ENCODE measurements at places on chromosomes 5 and 9.
A peak's percentile ranks its signal among the peaks of the same experiment; 100 is the strongest.

- no peak for DNase-seq
Observed at GRCh38 chr9:124213396-124213795, 44.4 kb upstream of the NEK6 start.

DNA sequence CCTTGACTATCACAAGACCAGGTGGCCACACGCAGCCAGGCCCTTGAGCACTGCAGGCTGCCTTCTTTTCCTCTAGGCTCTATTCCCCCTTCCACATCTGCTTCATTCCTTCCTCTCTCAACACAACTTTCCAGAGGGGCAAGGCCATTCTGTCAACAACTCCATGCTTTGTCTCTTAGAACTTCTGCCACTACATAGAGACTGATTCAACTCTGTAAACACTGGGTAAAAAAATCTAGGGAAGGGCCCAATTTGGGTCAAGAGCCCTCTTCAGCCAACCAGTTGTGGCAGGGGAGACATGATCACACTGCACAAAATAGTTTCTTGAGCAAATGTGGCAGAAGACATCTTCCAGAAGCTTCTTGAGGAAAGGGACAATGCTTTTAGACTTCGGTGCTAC lies 55.6 kb downstream of the ATPSCKMT start:
- no peak for DNase-seq

GRCh38 chr5:101663543-101663942 lies 632.5 kb downstream of the SLCO4C1 start:
- no peak for DNase-seq

DNA sequence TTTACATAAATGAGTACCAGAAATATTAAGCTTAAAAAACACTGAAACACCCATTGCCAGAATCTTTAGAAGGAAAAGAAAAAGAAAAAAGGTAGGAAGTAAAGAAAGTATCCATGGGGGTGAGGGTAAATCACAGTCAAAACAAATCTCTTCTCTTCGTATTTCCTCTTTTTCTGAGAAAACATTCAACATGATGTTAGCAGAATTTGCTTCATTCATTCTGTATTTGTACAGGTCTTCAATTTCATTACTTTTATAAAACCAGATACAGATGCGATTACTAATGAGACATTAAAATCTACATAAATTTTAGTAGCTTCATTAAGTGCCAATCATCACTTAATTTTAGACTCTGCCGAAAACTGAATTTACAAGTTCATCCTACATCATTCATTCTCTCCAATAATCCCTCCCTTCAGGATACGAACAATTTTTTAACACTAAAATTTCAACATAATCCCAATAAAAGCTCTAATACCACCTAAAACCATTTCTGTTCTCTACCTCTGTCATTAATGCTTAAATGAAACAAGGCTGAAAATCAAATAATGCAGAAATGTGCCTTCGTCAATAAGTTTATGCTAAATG lies 7.0 kb downstream of the NR3C1 start:
- DNase-seq: no peak

DNA sequence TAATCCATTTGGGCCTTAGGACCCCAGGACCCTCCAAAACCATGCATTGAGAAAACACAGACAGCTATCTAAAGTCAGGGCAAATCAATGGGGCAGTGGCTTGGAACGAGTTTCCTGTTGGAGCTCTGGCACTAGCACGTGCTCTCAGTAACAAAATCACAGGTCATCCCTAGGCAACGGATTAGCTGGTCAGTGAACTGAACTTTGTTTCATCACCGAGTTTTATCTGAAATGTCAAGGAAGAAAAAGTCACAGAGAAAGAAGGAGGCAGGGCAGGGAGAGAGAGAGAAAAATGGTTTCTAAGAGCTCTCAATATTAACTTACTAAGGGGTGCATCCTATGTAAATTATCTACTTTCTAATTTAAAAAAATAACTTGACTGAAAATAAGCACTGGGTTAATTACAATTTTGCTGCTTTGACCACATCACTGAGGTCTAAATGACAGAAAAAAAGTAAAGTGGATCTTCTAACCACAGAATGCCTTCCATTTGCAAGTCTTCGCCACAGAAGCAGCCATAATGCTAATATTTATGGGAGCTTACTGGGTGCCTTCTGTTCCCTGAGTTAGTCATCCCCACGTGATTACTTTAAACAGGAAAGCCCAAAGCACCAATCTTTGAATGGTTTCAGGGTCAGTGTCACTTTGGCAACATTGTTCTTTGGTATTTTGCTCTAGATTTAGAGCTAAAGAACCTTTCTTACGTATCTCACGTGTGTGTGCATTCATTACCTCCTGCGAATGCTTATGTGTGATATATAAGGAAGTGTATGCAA lies 503.9 kb downstream of the RASEF start:
- DNase-seq: peak; percentile 51

DNA sequence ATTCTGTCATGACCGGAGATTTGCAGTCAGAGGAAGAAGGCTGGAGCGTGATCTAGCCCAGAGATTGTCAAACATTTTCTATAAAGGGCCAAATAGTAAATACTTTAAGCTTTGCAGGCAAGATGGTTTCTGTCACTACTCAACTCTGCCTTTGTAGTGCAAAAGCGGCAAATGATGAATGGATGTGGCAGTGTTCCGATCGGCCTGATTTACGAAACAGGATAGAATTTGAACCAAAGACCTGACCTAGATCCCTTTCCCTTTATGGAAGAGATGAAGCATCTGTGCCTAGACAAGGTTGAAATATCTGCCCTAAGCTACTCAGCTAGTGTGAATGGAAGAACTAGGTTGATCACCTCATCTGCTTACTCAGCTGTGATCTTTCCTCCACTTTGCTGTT lies 209.5 kb downstream of the YTHDC2 start:
- no peak for DNase-seq

DNA sequence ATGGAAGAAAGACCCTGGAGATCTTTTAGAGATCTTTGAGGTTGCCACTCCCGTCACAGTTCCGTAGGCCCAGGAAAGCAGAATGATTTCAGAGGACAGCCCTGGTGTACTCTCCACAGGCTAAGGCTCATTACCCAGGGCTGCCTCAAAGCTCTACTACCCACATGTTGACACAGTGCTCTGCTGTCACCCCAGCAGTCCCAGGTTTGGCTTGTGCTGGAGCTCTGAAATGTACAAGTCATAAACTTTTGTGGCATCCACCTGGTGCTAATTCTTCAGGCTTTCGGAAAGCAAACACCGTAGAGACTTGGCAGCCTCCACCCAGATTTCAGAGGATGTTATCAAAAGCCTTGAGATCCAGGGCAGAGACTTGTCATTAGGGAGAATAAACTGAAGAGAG lies 136.5 kb downstream of the MTRR start:
- DNase-seq: no peak

- peak; percentile 88 for DNase-seq
Observed at GRCh38 chr9:87337335-87338087, 160.2 kb upstream of the DAPK1 start.

DNA sequence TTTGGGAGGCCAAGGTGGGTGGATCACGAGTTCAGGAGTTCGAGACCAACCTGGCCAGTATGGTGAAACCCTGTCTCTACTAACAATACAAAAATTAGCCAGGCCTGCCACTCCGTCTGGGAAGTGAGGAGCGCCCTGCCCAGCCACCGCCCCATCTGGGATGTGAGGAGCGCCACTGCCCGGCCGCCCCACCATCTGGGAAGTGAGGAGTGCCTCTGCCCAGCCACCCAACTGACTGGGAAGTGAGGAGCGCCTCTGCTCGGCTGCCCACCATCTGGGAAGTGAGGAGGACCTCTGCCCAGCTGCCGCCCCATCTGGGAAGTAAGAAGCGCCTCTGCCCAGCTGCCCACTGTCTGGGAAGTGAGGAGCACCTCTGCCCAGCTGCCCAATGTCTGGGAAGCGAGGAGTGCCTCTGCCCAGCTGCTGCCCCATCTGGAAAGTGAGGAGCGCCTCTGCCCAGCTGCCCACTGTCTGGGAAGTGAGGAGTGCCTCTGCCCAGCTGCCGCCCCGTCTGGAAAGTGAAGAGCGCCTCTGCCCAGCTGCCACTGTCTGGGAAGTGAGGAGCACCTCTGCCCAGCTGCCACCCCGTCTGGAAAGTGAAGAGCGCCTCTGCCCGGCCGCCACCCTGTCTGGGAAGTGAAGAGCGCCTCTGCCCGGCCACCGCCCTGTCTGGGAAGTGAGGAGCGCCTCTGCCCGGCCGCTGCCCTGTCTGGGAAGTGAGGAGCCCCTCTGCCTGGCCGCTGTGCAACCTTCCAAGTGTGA lies 5.3 kb downstream of the ALDH7A1 start:
- DNase-seq: no peak

GRCh38 chr5:83767409-83767992 lies 46.8 kb upstream of the HAPLN1 start:
- DNase-seq: no peak

DNA sequence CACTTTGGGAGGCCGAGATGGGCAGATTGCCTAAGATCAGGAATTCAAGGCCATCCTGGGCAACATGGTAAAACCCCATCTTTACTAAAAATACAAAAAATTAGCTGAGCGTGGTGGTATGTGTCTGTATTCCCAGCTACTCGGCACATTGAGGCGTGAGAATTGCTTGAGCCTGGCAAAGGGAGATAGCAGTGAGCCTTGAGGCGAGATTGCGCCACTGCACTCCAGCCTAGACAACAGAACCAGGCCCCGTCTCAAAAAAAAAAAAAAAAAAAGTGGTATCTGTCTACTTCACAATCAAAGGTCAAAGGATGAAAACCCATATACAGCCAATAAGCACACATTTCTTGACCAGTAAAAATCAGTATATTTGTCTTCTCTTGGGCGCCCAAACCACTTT lies 728.5 kb upstream of the ADAMTS16 start:
- DNase-seq: no peak

DNA sequence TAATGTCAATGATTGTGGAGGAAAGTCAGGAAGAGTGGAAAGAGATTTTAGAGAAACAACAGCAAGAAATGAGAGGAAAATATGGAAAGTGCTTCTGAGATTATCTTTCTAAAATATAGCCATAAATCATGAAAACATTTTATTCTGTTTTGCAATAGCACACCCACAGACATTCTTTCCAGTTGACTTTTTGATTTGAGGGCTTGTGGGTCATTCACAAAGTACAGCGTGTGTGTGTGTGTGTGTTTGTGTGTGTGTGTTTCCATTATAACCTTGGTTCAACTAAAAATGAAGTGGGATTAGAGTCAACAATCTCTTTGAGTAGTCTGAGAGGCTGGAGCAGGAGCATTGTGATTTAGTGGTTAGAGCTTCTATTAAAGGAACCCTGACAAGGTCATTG lies 116.6 kb upstream of the GAS1 start:
- DNase-seq: no peak

GRCh38 chr9:98226957-98227356 lies 28.5 kb downstream of the TBC1D2 start:
- DNase-seq: no peak

DNA sequence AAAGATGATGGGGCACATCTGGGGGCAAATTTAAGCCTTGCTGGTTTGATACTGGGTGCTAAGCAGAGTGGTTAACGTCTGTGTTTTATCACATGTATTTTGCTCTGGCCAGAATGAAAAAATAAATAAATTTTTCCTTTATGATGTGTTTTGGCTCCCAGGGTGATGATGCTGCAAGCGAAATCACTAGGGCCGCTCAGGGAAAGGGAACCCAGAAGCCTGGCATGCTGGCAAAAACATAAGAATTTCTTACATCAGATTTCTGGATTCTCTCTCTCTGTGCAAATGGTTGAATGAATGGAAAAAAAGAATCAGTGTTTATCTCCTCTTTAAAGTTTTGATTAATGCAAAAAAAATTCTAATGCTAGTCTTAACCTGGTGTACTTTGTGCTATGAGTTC lies 1975.2 kb upstream of the C9orf72 start:
- no peak for DNase-seq

GRCh38 chr5:169299663-169300467 lies 1.1 kb downstream of the SLIT3 start:
- DNase-seq: no peak

- DNase-seq: no peak
Observed at GRCh38 chr9:6072453-6072852, 57.0 kb upstream of the RANBP6 start.

DNA sequence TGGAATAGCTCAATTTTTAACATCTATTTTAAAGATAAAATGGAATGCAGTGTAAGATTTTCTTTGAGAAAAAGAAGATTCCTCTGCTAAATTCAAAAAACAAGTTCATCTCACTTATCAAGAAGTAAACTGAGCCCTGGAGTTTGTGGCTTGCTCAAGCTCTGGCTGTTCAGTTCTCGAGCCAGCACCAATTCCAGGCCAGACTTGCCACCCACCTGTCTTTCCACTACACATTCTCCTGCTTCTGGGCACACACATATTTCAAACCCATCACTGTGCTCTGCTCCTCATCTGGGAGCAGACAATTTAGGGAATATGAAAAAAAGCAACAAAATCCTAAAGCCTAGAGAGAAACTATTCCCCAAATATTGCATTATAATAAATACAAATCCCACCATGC lies 424.5 kb downstream of the ENC1 start:
- DNase-seq: no peak

DNA sequence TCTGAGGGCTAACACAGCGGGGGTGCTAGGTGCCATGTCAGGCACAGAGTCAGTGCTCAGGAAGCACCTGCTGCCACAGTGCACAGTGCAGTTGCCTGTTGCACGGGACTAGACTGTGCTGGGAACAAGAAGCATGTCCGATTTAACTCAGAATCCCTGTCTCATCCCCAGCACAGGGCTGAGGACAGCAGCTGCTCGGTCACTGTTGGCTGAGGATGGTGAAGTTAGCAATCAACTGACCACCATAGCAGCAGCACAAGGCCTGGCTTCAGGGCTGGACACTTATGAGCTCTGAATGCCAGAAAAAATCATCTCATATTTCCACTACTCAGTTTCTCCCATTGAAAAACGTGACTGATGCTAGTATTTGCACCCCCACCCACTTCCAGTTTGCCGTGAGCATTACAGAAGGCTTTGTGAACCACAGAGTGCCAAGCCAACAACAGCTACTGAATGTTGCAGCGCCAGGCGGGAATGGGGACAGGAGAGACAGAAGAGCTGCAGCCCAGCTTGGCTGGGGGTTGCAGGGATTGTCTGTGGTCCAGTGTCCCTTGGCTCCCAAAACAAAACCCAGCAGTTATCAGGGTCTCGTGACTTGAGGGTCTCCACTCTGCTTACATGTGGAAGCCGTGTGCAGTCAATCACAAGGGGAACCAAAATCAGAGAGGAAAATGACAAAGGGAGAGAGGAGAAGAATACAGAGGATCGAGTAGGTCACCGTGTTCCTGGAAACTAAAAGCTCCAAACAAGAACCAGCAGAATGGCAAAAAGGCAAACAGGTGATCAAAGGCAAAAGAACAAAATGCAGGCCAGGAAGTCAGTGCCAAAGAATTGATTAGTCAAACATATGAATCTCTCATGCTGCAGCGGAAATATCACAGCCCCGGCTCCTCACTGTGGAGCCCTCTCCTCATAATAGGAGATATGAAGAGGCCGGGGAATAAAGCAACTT lies 155.6 kb downstream of the CRB2 start:
- DNase-seq: no peak
